Activated CD4-positive, alpha-beta T cell treated with anti-CD3 and anti-CD28 coated beads, Interleukin-10, Interleukin-2, amounts not matched to agents 100 ng/mL and 50 ng/mL, durations not matched to agents 16 hours and 8 hours (primary cell): ENCODE measurements at places on chromosomes 7 and 10.

GRCh38 chr7:119720541-119720940 is 552.4 kb upstream of the KCND2 start:
- DNase-seq = no peak

DNA sequence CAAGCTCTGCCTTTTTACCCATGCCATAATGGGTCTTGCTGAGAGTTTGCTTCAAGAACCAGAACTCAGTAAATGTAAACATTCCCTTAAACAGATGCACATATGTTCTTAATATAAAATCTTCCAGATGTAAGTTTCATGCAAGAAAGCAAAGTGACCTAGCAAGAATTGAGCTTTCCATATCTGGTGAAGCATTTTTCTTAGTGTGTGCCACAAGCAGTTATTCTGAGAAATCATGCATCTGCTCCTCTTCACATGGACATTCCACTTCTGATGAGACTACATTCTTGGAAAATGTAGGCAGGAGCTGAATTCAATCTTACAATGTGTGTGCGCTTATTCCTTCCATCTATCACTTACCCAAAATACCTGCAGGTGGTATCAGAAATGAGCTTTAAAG is 227.8 kb upstream of the LRRTM3 start:
- no peak for DNase-seq

DNA sequence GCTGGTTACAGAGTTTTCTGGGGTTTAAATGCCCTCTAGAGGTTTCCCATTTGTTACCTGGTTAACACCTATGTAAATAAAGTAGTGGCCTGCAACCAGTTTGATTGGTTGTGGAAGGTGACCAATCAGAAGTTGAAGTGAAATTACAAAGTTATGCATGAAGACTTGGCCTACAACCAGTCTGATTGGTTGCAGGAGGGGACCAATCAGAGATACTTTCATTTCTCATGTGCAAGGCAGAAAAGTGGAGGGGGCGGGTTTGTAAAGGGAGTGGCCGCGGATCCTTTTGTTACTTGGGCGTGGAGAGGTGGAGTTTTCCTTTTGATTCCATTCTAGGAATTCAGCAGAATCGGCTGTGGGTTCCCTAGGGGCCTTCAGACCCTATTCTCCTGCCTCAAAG is 80.8 kb downstream of the SEC23IP start:
- no peak for DNase-seq

- DNase-seq = no peak
Measured at GRCh38 chr7:220151-220841, 27.9 kb downstream of the FAM20C start.

GRCh38 chr10:84293574-84294016 is 34.8 kb upstream of the CCSER2 start:
- DNase-seq = peak; percentile 93

DNA sequence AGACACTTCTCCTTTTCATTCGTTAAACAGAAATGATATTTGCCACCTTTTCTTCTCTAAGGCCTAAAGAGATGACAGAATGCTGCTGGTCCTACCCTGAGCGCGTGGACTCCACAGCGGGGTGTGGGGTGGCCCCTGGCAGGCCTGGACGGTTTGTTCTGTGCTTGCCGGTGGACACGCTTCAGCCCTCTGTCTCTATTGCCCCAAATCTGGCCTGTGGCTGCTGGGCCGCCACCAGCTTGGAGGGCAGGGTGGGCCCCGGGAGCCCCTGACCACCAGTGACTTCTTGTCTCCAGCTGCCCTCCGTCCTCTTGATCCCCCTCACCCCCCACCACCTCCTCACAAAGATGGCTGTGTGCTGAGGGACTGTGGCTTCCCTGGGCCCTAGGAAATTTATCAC is 5.7 kb downstream of the CHST3 start:
- no peak for DNase-seq

DNA sequence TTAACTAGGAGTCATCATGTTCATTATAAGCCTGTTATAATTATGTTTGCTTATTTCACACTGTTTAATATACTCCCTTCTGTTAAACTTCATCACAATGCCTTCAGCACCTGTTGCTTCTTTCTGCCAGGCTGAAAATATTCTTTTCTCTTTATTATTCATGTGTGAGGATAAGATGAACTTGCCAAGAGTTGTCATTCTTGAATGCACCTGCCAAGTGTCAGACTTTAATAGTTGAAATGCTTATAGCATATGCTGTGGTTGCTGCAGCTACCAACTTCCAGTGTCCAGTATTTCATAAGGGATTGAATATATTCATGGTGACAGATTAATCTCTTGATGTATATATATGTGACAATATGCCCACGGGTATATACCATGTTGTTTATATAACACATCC is 339.2 kb upstream of the MEOX2 start:
- no peak for DNase-seq

GRCh38 chr7:137850972-137851945 is 4.5 kb upstream of the DGKI start:
- DNase-seq = peak; percentile 18

- DNase-seq = no peak
Measured at GRCh38 chr7:45155941-45156340, 1.6 kb upstream of the RAMP3 start.

- no peak for DNase-seq
Measured at GRCh38 chr10:61910894-61911293, 9.4 kb downstream of the ARID5B start.

DNA sequence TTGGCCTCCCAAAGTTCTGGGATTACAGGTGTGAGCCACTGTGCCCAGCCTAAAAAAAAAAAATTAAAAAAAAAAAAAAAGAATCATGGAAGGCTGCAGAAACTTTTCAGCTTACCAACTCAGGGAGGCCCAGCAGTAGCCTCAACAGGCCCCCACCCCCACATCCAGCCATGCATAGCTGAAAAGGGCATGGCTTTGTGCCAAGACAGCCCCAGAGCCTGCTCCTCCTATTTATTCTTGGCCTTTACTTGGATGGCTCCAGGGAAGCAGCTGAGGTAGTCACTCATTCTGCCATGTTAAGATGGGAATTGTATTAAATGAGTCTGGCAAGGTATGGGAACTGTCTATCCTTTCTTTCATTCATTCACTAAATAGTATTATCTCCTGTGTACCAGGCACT is 13.7 kb upstream of the CNNM2 start:
- no peak for DNase-seq

DNA sequence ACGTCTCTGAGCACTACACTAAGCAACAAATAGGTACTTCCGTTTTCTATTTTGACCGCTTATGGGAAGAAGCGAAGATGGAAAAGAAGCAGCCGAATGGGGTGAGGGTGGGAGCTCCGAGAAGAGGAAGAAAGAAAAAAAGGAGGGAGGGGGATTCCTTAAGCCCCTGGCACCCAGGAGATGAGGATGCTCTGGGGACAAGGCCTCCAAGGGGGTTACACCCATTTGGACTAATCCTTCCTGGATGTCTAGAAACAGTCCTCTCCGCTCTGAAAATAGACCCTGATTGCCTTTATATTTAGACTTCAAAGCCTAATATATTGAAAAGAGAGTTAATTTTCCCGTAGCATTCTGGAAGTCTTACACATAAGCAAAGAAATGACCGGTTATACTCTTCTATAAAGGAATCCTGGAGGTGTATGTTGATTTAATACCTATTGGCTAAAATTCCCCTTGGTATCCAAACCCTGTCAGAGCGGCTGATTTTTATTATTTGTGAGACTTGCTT is 676 bp upstream of the HTR7 start:
- no peak for DNase-seq

- DNase-seq = no peak
Measured at GRCh38 chr7:91266689-91267090, 2.5 kb downstream of the FZD1 start.

- peak; percentile 94 for DNase-seq
Measured at GRCh38 chr7:99499721-99500636, at the start of gene ZNF394. ZNF394 (minus strand) TSS chr7:99500281; CDS start chr7:99500093, 188 bp downstream.

GRCh38 chr10:93852476-93853095 is 41.2 kb upstream of the SLC35G1 start:
- no peak for DNase-seq

DNA sequence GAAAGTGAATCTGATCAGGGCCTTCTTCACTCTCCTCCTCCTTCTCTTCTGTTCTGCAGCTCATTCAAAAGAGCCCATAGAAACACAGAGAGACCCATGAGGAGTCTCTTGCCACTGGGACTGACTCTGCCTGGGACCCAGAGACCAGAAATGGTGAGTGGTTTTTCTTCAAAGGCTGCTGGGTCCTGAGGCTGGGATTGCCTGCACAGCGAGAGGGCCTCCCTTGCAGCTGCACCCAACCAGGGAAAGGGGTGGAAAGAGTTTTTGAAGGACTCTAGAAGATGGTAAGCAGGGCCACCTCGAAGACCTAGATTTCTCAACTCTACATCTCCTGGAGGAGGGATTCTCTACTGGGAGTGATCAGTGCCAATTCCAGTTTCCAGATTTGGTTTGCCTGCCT is 15.5 kb upstream of the HOXA13 start:
- no peak for DNase-seq

- DNase-seq = no peak
Measured at GRCh38 chr7:131151034-131151433, 176.6 kb upstream of the MKLN1 start.

DNA sequence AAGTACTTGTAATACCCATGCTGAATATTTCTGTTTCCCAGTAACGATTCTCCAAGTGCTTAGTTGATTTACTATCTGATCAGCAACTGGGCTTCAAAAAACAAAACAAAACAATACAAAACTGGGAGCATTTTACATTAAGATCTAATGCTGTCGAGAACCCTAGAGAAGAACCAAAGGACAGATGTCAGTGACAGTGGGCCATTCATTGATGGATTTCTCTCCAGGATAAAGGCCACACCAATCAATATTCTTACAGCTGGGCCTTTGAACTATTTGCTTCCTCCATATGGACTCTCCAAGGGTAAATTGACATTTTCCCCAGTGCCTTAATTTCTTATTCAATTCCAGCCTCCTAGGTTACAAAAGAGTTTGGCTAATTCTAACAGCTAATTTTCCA is 217.5 kb downstream of the ADAM12 start:
- DNase-seq = no peak

- peak; percentile 27 for DNase-seq
Measured at GRCh38 chr10:95877881-95878280, 29.9 kb upstream of the CC2D2B start.

DNA sequence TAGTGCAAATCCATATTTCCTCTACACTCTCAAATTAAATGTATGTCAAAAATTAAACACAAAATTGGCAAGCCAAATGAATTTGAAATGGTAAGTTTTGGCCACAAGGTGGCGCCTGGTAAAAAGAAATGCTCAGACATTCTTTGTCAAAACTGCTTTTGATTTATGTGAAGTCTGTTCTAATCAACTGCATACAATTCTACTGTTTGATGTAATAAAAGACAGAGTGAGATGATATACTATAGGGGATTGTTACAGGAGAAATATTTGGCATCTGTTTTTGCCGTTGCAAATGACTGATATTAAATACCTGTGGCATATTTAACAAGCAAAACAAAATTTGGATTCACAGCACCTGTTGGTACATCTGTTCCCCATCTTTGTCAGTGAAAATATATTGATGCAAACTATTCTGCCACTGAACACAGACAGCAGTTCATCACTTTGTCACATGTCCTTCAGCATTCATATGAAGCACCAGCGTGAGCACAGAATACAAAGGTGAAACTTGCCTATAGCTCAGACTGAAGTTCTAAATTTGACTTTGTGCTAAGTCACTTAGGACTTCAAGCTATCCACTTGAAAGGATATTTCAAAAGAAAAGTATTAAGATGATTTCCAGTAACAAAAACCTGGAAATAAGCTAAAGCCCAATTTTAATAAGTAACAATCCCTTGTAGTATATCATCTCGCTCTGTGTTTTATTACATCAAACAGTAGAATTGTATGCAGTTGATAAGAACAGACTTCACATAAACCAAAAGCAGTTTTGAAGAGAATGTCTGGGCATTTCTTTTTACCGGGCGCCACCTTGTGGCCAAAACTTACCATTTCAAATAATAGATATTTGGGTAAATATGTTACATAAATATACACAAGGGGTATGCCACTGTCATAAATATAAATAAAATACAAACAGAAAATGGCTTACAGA is 10.2 kb upstream of the CH25H start:
- peak; percentile 64 for DNase-seq

DNA sequence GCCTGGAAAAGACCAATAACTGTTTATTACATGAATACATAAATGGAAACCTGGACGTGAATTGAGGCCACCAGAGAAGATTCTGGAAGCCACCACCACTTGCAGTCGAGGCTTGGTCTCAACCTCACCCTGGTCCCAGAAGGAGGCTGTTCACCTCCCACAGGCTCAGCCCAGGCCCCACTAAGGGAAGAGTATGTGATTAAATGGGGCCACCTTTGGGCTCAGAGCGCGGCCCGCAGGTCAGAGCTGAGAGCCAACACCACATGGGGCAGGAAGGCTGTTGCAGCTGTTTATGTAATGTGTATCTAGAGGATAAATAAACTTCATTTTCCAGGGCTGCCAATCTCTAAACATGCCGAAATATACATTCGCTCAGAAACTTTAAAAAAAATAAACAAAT is 17.6 kb upstream of the FGFR2 start:
- no peak for DNase-seq

DNA sequence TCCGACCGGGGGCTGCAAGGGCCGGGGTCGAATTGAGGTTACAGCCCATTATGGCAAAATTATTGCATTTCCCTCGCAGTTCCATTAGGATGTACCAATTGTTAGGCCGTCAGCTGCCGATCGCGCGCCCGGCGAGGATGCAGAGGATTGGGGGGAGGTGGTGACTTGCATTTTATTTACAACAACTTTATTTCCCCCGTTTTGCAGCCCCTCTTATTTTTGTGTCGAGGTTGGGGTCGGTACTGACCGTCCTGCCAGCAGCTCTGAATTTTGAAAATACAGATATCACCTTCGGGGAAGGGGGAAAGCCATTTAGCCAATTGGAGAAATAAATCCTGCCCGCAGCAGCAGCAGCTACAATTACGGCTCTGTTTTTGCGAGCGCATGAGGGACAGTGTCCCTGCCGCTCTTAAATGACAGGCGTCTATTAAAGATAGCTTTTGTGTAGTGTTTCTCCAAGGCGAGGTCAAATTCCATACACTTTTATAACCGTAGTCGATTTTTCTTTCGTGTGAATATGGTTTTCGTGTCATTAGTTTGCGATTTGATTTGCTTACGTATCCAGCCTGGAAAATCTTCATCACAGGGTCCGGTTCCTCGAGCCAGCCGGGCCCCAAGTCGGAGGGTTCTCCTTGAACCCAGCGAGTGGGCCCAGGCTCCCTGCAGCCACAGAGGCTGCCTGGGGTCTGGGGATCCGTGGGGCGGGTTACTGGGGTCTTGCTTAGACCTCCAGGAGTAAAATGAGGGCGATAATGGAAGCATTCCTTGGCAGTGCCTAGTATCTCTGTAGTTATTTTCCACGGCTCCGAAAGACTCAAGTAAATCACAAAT is 684 bp upstream of the HOXA5 start:
- no peak for DNase-seq

GRCh38 chr10:61785473-61786105 is 115.9 kb upstream of the ARID5B start:
- no peak for DNase-seq
